Activated CD4-positive, alpha-beta T cell treated with anti-CD3 and anti-CD28 coated beads for 36 hours (primary cell): ENCODE measurements at places on chromosomes 12 and 14. TPM values are rescaled to one million over a fixed set of nuclear protein-coding genes. Genes with fewer than 3 reads are reported as not detected.

The PTPRO gene
- total RNA-seq, result 0.46 TPM

- no peak for DNase-seq
Measured at GRCh38 chr12:81080431-81080983, 2.6 kb downstream of the ACSS3 start.

DNA sequence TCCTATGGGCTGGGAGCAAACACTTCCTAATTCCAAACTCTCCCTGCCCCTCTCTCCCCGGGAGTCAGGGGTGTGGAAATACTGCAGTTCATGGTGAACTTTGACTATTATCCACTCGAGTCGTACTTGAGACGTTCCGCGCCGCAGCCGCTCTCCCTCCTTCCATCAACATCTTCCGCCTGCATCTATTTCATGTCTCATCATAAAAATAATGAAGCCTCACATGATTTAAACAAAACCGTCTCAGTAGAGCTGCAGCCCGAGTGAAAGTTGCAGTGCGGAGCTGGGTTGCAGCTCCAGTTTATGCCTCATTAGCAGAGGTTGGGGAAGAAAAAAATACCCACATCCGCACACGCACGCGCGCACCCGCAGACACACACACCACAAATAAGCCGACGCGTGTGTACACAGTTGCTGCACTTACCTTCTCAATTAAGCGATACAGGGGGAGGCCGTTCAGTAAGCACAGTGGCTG is 283 bp downstream of the LMO3 start:
- no peak for DNase-seq

DNA sequence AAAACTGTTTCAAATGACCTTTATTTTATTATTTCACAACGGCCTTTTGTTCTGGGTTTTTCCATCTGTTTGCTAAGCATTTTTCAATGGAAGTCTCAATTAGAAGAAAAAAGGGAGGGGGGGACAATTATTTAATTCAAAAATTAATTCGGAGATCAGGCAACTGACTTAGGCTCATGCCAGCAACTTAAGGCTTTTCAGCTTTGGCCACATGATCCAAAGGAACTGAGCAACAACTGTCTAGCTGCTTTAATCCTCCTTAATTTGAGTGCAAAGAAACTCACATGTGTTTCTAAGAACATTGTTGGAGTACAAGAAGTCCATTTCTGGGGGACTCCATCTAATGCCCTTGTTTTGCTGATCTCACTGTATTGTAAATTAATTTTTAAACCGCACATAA is 188.0 kb downstream of the EXOC5 start:
- no peak for DNase-seq

DNA sequence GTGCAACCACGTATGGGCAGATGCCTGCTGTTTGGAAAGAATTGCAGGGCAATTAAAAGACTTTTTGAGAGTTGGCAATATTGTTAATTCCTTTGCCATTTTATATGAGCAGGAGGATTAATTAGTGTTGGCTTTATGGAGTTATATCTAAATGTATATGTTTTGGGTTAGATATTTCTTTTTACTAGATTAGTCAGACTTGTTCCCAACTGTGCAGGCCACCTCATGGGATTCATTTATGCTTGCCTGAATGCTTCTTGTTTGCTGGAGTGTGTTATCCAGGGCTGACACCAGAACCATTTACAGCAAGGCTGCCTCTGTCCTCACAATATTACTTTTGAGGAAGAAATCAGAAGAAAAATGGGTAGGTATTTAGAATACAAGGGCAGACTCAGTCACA is 192.5 kb downstream of the KTN1 start:
- DNase-seq, result no peak

GRCh38 chr12:31248337-31248736 is 77.6 kb downstream of the SINHCAF start:
- no peak for DNase-seq

GRCh38 chr12:39990122-39991101 is 115.5 kb downstream of the SLC2A13 start:
- peak; percentile 75 for DNase-seq

DNA sequence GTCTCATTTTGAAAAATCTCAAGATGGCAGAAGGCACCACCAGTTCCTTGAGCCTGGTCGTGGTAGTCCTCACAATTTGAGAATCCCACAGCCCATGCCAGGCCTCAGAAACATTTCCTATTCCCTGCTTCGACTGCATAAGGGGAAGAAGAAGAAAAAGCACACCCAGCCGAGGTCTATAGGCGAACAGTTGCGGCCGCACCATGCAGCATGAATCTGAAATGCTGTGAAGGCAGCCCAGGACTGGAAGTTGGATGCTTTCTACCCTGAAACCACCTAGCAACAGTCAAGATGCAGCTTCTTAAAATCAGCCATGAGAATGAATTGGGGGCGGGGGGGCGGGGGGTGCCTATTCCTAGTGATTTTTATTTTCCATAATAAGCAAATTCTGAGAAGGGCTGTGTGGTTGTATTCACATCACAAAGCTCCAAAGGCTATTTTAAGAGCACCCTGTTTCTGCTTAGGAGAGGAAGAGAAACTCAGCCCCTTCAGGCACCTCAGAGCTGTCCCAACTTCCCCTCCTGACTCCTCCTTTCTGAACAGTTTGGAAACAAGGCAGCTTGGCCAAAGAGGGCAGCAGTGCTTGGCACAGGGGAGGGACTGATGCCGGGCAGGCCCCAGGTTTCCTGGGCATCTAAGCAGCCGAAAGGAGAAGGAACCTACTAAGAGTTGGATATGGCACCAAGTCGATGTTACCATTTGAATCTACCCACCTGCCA is 172.5 kb upstream of the FOXN3 start:
- DNase-seq, result no peak

The TBC1D30 gene
- 0.37 TPM for total RNA-seq

GRCh38 chr12:24661657-24662096 is 287.2 kb downstream of the BCAT1 start:
- DNase-seq, result no peak

The FOXA1 gene
- 0.05 TPM for total RNA-seq

DNA sequence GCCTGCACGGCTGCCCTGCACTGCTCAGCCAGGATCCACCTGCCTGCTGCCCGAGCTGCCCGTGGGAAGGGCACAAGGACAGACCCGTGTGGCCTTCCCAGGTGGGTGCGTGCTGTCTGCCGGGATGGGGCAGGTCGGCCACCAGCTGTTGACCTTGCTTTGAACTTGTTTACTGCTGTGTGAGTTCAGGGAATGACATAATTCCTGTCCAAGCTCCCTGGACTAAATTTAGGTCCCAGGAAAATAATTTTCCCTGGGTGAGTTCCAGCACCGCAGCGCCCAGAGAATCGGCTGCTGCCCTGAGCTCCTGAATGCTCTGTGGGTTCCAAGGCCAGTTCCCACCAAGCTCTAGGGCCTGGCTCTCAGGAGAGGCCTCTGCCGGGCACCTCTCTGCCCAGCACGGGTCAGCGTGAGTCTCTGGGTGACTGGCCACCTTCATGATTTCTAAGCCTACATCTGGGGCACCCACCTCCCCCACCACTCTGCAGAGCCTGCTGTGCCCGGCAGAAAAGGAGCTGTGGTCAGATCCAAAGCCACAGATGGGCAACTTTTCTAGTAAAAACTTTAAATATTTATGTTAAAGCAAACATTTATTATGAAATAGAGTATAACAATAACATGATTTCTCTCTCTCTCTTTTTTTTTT is 27.2 kb upstream of the MLXIP start:
- DNase-seq, result no peak

The GYS2 gene
- not detected for total RNA-seq

DNA sequence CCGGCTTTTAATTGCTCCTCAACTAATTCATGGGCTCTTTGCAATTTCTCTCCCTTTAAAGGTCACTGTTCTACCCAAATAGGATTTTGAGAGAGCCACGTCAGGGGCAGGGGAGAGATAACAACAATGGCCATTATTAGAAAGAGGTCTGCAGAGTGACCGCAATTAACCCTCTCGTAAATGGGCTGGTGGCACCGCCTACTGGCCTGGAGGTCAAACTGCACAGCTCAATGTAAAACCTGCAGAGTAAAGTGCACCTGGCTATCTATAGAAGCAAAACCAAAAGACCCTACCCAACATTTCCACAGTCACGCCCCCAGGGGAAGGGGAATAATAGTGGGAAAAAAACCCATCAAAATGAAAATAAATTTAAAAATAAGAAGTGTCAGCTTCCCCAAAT is 21.6 kb upstream of the CLEC4E start:
- peak; percentile 14 for DNase-seq

GRCh38 chr14:61435563-61436337 is 114.4 kb downstream of the PRKCH start:
- no peak for DNase-seq

DNA sequence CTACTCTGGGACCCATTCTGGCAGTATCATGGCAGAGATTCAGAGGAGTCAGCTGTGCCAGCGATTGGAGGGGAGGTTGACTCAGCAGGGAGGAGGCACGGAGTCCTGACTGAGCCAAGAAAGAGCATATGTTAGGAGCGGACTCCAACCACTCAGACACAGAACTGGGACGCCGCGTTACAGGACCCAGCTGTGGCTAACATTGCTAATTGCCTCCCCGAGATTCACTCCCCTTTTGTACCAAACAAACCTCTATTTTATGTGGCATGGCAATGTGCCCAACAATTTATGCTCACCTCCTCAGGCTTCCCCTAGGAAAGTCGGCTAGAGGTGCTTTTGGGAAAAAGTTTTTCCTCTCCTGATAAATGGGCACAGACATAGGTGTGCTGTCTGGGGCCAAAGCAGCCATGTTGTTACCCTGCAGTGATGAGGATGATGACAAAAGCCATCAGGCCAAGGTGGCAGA is 15.2 kb upstream of the CLIP1 start:
- DNase-seq, result no peak

- no peak for DNase-seq
Measured at GRCh38 chr12:105922670-105923102, 216.1 kb downstream of the NUAK1 start.

- no peak for DNase-seq
Measured at GRCh38 chr12:56330936-56331490, 2.8 kb downstream of the PAN2 start.

DNA sequence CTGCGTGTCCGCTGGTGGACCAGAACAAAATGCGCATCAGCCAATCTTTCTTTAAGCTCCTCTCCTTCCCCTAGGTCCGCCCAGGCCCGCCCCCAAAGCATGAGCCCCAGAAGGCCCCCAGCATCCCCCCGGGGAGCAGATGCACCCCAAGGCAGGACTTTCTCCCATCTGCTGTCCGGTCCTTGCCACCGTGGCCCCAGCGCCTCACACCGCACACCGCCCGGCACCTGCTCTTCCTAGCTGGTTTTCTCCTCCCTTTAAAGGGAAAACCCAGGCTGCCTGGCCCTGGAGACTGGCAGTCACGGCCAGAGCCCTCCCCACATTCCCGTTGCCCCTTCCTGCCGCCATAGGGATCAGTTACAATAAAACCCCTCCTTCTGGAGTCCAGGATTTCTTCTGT is 30.2 kb downstream of the RIMBP2 start:
- no peak for DNase-seq

DNA sequence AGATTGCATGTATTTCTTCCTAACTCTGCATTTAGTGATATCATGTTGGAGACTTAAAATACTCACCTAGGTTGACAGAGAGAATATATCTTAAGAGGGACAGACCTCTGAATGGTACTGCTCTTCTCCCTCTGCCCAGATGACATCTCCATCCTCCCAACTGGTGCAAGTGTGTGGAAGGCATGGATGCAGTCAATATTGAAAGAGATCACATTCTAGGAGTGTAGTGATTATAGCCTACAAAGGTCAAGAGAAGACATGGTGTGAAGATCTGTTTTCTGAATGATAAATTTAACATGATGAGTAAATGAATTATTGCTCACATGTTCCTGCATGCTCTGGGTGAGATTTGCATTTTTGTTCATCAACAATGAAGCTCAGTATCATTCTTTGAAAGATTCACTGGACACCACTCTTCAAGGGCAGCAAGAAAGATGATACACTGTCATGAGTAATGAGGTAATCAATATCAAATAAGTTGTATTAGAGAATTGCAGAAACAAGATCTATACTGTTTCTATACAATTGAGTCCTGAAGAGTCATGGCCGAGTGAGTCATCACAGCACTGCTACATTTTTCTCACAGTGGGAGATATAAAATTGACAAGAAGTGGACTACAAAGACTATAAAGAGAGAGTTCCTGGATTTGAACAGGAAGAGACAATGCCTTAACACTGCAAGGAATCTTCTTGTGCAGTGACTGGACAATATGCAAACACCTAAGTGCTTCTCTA is 183.3 kb upstream of the KRR1 start:
- DNase-seq, result no peak

DNA sequence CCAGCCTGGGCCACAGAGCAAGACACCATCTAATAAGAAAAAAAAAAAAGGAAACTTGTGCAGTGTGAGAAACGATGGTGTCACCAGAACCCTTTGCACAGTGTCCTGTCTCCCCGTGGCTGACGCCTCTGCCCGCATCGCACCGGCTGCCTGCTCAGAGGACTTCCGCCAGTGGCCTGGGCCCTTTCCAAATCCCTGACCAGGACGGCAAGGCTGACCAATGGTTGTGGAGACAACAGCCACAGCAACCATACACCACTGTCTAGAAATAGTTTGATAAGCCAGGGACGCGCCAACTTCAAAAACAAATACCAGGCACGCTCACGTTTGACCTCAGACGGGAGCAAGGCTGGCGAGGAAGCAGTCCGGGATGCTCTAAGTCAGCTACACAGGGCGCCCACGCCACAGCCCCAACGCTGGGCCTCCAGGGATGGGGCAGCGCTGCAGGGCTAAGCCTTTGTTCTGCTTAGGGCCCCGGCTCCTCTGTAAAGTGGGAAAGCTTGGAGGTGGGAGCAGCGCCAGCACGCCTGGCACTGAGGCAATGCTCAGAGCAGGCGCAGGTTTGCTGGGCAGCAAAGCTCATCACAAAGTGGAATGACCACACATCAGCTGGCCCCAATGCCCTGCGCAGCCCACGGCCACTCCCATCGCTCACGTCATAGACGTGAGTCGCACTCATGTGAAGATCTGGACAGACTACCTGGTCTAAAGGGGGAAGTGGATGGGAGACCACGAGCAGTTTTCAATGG is 12.5 kb downstream of the PGAM5 start:
- DNase-seq, result no peak

DNA sequence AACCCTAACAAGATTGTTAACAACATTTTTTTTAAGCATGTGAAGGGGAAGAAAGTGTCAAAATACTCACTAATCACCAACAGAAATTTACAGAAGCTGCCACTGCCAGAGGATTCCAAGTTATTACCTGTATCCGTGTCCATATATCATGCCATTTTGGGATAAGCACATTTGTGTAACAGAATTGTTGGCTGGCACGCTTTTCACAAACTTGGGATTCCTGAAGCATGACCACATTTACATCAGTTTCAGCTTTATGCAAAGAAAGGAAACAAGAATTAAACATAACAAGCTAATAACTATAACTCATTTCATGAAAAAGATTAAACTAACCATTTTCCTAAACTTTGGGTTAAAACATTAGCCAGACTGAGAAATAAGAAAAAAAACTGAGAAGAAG is 5.9 kb downstream of the NEMP1 start:
- no peak for DNase-seq

GRCh38 chr12:47017901-47018475 is 61.4 kb upstream of the PCED1B start:
- DNase-seq, result no peak

GRCh38 chr14:72634691-72635616 is 258.9 kb downstream of the DPF3 start:
- DNase-seq, result no peak

- peak; percentile 62 for DNase-seq
Measured at GRCh38 chr14:92692822-92693226, 55.6 kb downstream of the LGMN start.

The DTX1 gene
- 12.9 TPM for total RNA-seq

The TAS2R8 gene
- total RNA-seq, result not detected
